ENCODE measurements at places on chromosomes 13 and 19. TPM values are rescaled to one million over a fixed set of nuclear protein-coding genes. Genes with fewer than 3 reads are reported as not detected.

- peaks cover 3% of the 10 kb centered on the region for H3K36me3 ChIP-seq
- H3K4me1 ChIP-seq = peaks cover 31% of the 10 kb centered on the region
- H3K27ac ChIP-seq = no peak overlapping the region
- H3K4me3 ChIP-seq = no peak overlapping the region
- H3K27me3 ChIP-seq = peaks cover 3% of the 10 kb centered on the region
- DNase-seq = no peak
These were observed 11.9 kb downstream of the EFNB2 start for GRCh38 chr13:106523576-106523975.

DNA sequence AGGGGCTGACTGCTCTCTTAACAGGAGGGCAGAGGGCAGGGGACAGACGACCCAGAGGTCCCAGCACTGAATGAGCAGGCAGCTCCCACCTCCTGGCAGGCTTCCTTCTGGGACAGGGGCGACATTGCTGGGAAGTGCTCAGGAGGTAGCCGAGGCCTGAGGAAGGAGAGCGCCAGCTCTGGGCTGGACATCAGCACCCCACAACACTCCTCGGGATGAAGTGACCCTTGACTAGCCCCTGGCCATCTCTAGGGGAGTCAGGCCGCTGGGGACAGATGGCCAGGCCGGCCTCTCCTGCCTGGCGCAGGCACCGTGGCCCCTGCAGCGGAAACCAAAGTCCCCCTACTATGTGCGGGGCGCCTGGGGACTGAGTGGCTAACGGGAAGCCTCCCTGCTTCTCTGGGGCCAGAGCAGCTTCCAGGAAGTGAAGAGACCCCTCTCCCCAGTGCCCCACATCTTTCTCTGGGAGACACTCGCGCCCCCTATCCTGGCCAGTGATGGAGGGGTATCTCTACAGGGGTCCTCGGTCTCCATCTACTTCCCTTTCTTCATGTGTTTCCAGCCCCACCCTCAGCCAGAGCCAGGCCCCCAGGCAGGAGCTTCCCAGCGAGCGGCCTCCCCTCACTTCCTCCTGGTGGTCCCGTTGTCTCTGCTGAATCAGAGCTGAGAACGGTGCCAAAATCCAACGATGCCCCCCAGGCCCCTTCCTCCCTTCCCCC is 10.1 kb downstream of the PRR36 start:
- no peaks in the 10 kb centered on the region for H3K36me3 ChIP-seq
- H3K27ac ChIP-seq = no peak overlapping the region
- no peak for DNase-seq
- peaks cover 8% of the 10 kb centered on the region for H3K27me3 ChIP-seq

- H3K27me3 ChIP-seq = no peaks in the 10 kb centered on the region
- no peak for DNase-seq
- no peak overlapping the region for H3K4me3 ChIP-seq
- no peak overlapping the region for H3K27ac ChIP-seq
- no peaks in the 10 kb centered on the region for H3K36me3 ChIP-seq
- no peaks in the 10 kb centered on the region for H3K4me1 ChIP-seq
These were observed 13.0 kb downstream of the BRME1 start for GRCh38 chr19:13892870-13893269.

TNNI3 gene
- not detected for total RNA-seq

GRCh38 chr13:79917628-79918027 is 423.3 kb downstream of the SPRY2 start:
- no peaks in the 10 kb centered on the region for H3K27me3 ChIP-seq
- no peak overlapping the region for H3K4me3 ChIP-seq
- peaks cover 39% of the 10 kb centered on the region for H3K4me1 ChIP-seq
- peaks cover 12% of the 10 kb centered on the region for H3K36me3 ChIP-seq

DNA sequence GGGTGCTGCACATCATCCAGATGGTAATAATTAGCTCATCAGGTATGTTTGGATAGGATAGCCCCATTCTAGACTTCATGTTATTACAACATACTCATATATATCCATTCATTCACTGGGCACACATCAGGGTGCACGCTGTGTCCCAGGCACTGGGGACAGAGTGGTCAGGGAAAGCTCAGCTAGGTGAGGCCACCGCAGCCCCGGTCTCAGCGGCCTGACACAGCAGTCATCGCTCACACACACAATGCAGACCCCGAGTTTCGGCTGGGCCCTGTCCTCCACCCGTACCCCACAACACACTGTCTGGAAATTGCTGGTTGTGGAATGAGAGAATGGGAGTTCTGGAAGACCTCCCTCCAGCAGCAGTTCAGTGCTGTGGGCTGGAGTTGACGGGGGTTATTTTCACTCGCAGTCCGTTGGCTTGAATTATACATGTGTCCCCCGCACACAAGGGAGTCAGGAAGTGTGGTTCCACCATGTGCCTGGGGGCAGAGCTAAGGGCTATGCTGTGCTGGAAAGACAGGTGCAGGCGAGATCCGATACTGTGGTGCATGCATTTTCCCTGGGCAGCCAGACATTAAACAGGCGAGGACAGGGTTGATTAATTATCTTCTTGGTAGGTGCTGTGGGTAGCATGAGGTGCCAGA is 257.6 kb downstream of the TEX29 start:
- H3K4me3 ChIP-seq = no peak overlapping the region
- H3K27ac ChIP-seq = no peak overlapping the region
- H3K36me3 ChIP-seq = peaks cover 13% of the 10 kb centered on the region
- H3K27me3 ChIP-seq = peaks cover 2% of the 10 kb centered on the region
- no peak for DNase-seq

GRCh38 chr19:45954156-45954555 is 19.5 kb downstream of the NOVA2 start:
- H3K4me3 ChIP-seq = no peak overlapping the region
- H3K27me3 ChIP-seq = peaks cover 13% of the 10 kb centered on the region
- H3K4me1 ChIP-seq = peaks cover 28% of the 10 kb centered on the region
- no peak overlapping the region for H3K27ac ChIP-seq
- H3K36me3 ChIP-seq = no peaks in the 10 kb centered on the region

DNA sequence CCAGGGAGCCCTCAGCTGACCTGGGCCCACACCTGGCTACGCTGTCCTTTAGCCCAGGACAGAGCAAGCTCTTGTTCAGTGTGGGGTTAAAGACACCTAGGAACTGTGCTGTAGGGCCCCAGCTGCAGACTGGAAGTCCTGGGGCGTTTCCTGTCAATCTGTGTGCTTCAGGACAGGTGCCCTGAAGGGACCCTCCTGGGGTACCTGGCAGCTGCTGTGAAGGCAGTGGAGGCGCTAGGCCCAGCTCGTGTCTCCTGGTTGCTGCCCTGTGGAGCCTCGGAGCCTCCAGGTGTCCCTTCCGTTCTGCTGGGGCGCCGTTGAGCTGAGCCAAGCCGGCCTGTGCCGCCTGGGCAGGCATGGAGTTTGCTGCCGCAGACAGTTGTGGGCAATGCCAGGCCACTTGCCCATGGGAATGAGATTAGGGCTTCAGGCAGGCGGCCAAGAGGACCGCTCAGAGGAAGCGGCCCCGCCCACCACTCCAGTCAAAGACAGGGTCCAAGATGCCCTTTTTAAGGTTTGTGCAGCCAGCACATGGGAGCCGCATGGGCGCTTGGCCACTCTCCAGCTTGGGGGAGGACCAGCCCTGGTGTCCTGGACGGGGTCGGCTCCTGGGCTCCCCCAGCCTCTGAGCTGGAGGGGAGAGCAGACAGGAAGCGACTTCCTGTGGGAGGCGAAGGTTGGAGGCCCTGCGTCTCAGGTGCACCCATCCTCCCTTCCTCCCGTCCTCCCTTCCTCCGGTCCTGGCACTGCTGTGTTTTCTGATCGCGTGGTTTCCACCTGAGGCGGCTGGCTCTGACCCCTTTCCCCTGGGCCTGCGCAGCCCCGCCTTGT is 4.0 kb downstream of the PTBP1 start:
- peak overlapping the region; percentile 80 for H3K27ac ChIP-seq
- H3K36me3 ChIP-seq = peaks cover 39% of the 10 kb centered on the region
- DNase-seq = no peak
- peaks cover 15% of the 10 kb centered on the region for H3K27me3 ChIP-seq
- peaks cover 35% of the 10 kb centered on the region for H3K4me1 ChIP-seq

ACP7 gene
- total RNA-seq = not detected

GRCh38 chr13:63942372-63942771 is 2526.7 kb upstream of the PCDH20 start:
- H3K27me3 ChIP-seq = no peaks in the 10 kb centered on the region
- no peak overlapping the region for H3K27ac ChIP-seq
- no peak for DNase-seq
- no peak overlapping the region for H3K4me3 ChIP-seq
- peaks cover 11% of the 10 kb centered on the region for H3K4me1 ChIP-seq

- peaks cover 5% of the 10 kb centered on the region for H3K27me3 ChIP-seq
- H3K36me3 ChIP-seq = no peaks in the 10 kb centered on the region
- H3K4me3 ChIP-seq = no peak overlapping the region
- DNase-seq = peak; percentile 20
These were observed 423.4 kb downstream of the ITGBL1 start for GRCh38 chr13:101875717-101876393.

DNA sequence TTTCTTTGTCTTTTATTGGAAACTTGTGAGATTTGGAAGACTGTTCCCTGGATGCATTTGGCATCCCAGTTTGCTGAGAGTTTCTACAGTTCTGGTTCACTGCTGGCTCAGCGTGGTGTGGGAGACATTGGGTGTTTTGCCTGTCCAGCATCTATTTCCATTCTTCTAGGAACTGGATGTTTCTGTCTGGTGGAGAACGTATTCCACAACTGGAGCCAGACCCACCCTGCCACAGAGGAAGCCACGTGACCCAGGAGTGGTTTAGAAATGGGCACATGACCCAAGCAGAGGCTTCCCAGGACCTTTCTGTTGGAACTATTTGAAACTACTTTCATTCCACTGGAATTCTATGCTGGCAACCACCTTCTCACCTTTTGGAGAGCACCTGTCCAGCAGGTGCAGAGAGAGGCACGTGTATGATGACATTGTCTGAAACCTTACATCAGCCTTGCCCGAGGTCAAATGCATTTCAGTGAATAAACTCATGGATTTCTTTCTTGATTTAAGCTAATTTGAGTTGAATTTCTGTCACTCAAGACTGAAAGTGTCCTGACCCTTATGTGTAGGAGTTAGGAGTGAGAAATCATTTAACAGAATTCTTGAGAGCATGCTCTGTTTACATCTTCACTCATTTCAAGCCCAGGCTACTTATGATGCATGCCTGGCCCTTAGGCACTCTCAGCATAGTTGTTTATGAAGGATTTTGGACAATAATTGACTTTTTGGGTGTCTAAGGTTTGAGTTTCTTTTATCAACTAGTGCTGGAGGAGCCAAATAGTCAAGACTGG is 121.8 kb downstream of the AKAP11 start:
- no peaks in the 10 kb centered on the region for H3K4me1 ChIP-seq
- H3K4me3 ChIP-seq = no peak overlapping the region
- no peaks in the 10 kb centered on the region for H3K36me3 ChIP-seq

MAP2K2 gene
- total RNA-seq = 189 TPM

- peak overlapping the region; percentile 96 for H3K4me3 ChIP-seq
- H3K27me3 ChIP-seq = peaks cover 10% of the 10 kb centered on the region
- H3K27ac ChIP-seq = peak overlapping the region; percentile 87
- DNase-seq = no peak
These were observed 983 bp downstream of the ITM2B start for GRCh38 chr13:48233889-48234488.

- no peak overlapping the region for H3K27ac ChIP-seq
- peaks cover 27% of the 10 kb centered on the region for H3K4me1 ChIP-seq
- no peak overlapping the region for H3K4me3 ChIP-seq
- H3K36me3 ChIP-seq = 0 out of 2 replicates have a peak, but pooled peaks cover 5% of the 10 kb centered on the region
These were observed 15.5 kb downstream of the TMPRSS9 start for GRCh38 chr19:2375353-2376121.

DNA sequence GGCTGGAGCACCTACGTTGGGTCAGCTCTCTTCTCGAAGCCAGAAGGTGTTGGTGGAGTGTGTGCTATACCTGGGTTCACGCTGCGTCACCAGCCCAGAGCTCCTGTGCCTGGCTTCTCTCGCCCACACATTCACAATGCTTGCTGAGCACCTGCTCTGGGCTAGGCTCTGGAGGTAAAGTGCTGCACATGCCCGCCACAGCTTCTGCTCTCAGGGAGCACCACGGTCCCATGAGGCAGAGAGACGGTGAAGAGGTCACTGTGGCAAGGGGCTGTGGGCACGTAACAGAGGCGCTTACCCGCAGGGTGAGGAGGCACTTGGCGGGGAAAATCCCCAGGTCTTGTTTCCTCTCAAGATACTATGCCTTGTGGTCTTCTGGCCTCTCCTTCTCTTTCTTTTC is 174.2 kb downstream of the TEX29 start:
- H3K4me1 ChIP-seq = no peaks in the 10 kb centered on the region
- H3K36me3 ChIP-seq = no peaks in the 10 kb centered on the region
- no peak overlapping the region for H3K4me3 ChIP-seq
- no peak overlapping the region for H3K27ac ChIP-seq
- no peaks in the 10 kb centered on the region for H3K27me3 ChIP-seq
- no peak for DNase-seq

GRCh38 chr13:33550885-33551284 is 265.3 kb upstream of the STARD13 start:
- H3K4me3 ChIP-seq = no peak overlapping the region
- no peaks in the 10 kb centered on the region for H3K27me3 ChIP-seq

ZNF490 gene
- 7.8 TPM for total RNA-seq

PDS5B gene
- 23.2 TPM for total RNA-seq

AP1M2 gene
- not detected for total RNA-seq

DNA sequence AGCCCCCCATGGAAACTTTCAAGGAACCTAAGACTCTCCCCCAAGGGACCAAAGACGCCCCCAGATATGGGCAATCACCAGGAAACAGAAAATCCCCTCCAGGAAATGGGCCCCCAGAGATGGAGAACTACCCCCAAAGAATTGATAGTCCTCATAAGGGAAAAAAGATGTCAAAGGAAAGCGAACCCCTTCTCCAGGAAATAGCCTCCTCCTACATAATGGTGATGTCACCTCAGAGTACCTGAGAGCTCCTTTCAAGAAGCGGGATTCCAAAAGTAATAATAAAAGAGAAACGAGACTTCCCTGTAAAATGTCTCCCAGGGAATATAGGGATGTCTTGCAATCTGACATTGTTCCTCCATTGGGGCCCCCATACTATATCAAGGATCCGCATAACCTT is 1.1 kb downstream of the CDKN2D start:
- no peak for DNase-seq
- 0 out of 2 replicates have a peak, but pooled peaks cover 4% of the 10 kb centered on the region for H3K36me3 ChIP-seq
- H3K27me3 ChIP-seq = peaks cover 8% of the 10 kb centered on the region
- peaks cover 46% of the 10 kb centered on the region for H3K4me1 ChIP-seq

LHB gene
- not detected for total RNA-seq

DNA sequence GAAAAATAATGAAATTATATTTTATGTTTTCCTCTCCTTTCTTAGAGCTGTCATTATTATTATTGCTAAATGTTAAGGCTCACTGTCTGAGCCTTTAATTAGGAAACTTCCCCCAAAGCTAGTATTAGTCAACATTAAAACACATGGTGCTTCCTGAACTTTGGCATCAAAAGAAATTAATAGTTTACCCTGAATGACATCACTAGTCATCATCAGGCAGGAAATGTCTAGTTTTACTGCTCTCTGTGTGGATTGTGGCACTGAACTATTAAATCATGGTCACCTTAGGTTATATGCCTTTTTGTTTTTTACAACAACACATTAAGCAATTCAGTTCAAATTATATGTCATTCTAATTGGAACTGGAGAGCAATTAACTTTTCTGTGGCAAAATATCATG is 595.5 kb downstream of the SLITRK1 start:
- H3K27me3 ChIP-seq = no peaks in the 10 kb centered on the region
- H3K4me1 ChIP-seq = peaks cover 41% of the 10 kb centered on the region
- H3K4me3 ChIP-seq = no peak overlapping the region
- DNase-seq = peak; percentile 40
- H3K36me3 ChIP-seq = 0 out of 2 replicates have a peak, but pooled peaks cover 4% of the 10 kb centered on the region
- no peak overlapping the region for H3K27ac ChIP-seq

HSD17B14 gene
- total RNA-seq = 10.0 TPM

IL17D gene
- total RNA-seq = 0.75 TPM

- no peaks in the 10 kb centered on the region for H3K4me1 ChIP-seq
- H3K36me3 ChIP-seq = peaks cover 11% of the 10 kb centered on the region
- H3K27ac ChIP-seq = no peak overlapping the region
- no peaks in the 10 kb centered on the region for H3K27me3 ChIP-seq
These were observed 11.6 kb upstream of the ZSCAN1 start for GRCh38 chr19:58022283-58022660.

ZNF723 gene
- not detected for total RNA-seq
